ENCODE measurements at places on chromosomes 11 and 22.

DNA sequence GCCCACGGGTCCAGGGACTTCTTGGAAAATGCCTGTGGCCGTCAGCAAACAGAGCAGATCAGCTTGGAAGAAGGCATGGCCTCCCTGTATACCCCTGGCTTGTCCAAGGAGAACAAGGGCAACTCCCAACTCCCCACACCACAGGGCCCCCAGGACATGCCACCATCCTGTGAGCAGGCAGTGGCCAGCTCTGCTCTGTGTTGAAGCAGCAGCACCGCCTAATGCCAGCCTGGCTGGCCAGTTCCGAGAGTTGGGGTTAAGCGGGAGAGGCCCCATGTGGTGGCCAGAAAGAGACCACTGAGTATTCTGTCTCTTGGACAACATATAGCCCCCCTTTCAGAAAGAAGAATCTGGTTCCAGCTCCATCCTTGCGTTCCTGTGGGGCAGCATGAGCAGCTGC lies 209.2 kb downstream of the CTTN start:
- no peak for DNase-seq

DNA sequence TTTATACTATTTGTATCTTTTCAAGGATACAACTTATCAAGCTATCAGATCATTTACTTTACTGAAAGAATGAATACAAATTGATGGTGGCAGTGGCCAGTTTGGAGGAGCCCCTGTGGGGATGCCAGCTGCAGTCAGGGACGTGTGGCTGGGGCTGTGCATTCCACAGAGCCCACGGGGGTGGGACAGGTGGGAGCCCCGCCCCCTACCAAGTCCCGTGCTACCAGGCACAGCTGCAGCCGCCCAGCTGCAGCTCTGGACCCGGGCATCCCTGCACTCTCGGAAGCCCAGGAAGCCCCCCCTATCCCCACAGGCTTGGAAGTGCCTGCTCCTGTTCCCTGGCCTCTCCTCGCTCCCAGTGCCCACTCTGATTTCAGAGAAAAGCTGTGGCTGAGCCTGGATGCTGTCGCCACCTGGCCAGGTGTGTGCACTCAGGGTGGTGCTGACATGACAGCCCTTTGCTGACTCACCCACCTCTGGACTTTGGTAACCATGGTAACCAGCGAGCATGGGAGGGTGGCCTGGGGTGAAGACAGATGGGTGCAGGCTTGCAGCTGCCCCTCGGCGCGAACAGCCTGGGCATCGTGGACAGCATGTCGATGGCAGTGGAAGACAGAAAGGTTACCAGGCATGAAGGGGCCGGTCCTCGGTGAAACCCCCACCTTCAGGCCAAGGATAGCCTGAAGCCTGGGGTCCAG lies 138.1 kb downstream of the SBF2 start:
- no peak for DNase-seq

GRCh38 chr11:14577835-14578529 lies 57.8 kb upstream of the PSMA1 start:
- DNase-seq, result no peak

GRCh38 chr22:30209642-30210041 lies 36.9 kb downstream of the LIF start:
- no peak for DNase-seq

- DNase-seq, result no peak
Measured at GRCh38 chr22:44325718-44326490, 13.2 kb upstream of the SHISAL1 start.

GRCh38 chr11:61917334-61918109 lies at the start of gene RAB3IL1:
RAB3IL1 (minus strand) TSS chr11:61917566; CDS start chr11:61917367, 199 bp downstream.
- DNase-seq, result peak; percentile 60

- DNase-seq, result no peak
Measured at GRCh38 chr11:132024587-132025295, 654.3 kb downstream of the NTM start.

- DNase-seq, result no peak
Measured at GRCh38 chr22:42932857-42933484, 75.9 kb upstream of the ARFGAP3 start.

DNA sequence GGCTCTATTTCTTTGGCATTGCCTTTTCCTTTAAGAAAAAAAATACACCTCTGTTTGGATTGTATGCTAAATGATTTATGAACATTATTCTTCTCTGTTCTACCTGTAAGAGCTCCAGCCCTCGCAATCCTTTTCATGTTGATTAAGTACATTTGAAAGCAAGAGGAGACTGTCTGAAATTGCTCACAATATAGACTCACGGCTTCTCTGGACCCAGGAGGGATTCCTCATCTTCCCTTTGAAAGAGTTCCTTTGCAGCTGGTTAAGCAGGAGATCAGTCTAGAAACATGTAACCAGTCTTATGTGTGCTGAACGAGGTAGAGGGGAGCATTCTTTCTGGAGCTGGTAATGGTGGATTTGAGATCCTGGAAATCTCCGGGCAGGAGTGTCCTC lies 47.4 kb downstream of the PKNOX2 start:
- no peak for DNase-seq

- no peak for DNase-seq
Measured at GRCh38 chr11:61983419-61983818, 16.0 kb upstream of the FTH1 start.

DNA sequence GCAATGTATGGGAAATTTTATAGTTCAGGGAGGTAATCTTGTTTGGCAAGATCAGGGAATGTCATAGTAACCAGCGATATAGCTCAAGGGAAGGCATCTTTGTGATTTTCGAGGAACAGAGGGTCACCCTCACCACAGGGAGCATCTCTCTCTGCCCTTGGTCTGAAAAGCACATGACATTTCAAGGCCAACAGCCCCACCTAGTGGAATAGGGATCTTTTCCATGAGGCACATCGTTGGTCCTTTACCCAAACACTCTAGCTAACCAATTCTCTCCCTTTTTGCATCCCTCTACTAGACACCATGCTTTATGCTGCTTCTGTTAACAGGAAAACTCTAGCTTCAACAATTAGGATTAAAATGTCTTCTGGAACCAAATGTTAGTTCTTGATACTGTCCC lies 179.0 kb downstream of the GRM5 start:
- DNase-seq, result no peak

DNA sequence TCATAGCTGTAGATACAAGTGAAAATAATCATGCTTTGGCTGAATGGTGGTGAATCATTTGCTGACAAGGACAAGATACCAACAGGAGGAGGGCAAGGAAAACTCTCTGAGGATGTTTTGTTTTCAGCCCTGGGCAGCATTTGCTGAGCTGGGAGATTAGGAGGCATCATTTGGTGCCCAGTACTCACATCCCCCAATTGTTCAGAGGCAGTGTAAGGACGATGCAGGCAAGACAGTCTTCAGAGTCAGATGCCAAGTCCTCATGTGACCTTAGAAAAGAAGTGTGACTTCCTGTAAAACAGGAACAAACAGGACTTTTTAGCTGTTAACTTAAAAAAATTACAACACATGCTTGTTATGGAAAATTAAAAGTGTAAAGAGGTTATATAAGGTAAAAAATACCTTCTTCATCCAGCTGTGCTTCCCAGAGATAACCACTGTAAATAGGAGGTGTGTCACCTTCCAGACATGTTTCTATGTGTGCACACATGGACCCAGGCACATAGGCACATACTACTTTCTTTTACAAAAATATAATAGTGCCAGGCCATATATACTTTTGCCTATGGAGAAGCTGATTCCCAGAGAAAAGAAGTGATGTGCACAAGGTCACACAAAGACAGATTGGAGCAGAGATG lies 18.0 kb downstream of the CNTF start:
- no peak for DNase-seq

DNA sequence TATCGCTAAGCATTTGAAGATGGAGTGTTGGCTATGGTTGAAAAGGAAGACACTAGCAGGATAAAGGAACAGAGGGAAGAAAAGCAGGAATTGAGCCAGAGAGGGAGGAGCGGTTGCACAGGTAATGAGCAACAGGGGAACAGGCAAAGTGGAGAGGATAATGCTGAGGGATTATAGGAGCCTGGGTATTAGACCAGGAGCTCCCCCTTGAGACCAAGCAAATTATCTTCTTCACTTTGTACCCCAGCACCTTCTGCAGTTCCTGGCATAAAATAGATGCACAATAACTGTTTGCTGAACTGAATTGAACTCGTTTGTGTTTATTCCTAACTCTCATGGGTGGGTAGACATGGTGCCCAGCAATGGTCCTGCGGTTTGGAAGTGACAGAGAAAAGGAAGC lies 54.6 kb upstream of the OR5P2 start:
- no peak for DNase-seq

- no peak for DNase-seq
Measured at GRCh38 chr11:19117760-19118097, 761 bp downstream of the ZDHHC13 start.

GRCh38 chr22:43376765-43377547 lies 33.8 kb upstream of the SCUBE1 start:
- no peak for DNase-seq

- DNase-seq, result no peak
Measured at GRCh38 chr11:77842441-77843121, 21.6 kb downstream of the AAMDC start.

DNA sequence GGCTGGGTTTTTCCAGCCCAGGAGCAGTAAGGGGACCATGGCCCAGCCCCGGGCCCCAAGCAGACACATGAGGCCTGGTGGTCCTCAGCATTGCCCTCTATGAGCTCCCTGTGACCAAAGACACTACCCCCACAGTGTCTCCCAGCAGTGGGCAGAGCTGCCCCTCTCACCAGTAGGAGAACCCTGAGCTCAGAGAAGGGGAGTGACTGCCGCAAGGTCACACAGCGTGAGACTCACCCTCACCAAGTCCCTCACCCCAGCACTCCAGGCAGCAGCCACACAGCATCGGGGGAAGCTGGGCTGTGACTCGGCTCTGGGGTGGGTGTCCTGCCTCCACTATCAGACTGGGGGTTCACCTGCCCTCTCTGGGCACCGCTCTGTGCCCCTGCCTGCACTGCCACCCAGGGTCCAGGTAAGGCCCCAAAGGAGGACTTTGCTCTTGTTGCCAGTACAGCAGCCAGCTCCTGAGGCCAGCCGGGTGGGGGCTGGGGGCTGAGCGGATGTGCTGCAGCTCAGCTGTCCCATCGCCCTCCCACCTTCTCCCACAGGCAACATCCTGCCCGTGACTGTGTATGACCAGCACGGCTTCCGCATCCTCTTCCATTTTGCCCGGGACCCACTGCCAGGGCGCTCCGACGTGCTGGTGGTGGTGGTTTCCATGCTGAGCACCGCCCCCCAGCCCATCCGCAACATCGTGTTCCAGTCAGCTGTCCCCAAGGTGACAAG lies 7.9 kb upstream of the SH3BP1 start:
- no peak for DNase-seq

Measured in Ammon's horn (tissue), 1 donor.